ENCODE measurements at places on chromosomes 7 and 10.
A peak's percentile ranks its signal among the peaks of the same experiment; 100 is the strongest.

GRCh38 chr10:48667960-48668590, 16.6 kb upstream of the WDFY4 start:
- no peak for DNase-seq

GRCh38 chr7:112638675-112639400, 151.4 kb downstream of the TMEM168 start:
- no peak for DNase-seq

GRCh38 chr10:87966459-87966858, 103.0 kb downstream of the PTEN start:
- no peak for DNase-seq

DNA sequence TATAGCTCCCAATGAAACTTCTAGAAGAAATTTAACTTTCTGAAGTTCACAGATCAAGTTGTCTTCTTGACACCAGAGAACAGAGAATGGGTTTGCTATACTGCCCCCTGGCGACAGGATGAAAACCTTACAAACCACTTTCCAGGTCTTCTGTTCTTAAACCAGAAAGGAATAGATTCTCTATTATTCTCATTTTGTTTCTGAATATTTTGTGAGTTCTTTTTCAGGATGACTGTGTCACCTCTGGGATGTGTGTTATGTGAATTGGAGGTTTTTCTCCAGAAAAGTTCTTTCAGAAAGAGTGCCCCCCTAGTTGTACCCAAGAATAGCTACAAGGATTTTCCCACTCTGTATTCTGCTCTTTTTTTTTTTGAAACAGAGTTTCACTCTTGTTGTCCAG, 6.3 kb downstream of the IFT22 start:
- DNase-seq, result no peak

DNA sequence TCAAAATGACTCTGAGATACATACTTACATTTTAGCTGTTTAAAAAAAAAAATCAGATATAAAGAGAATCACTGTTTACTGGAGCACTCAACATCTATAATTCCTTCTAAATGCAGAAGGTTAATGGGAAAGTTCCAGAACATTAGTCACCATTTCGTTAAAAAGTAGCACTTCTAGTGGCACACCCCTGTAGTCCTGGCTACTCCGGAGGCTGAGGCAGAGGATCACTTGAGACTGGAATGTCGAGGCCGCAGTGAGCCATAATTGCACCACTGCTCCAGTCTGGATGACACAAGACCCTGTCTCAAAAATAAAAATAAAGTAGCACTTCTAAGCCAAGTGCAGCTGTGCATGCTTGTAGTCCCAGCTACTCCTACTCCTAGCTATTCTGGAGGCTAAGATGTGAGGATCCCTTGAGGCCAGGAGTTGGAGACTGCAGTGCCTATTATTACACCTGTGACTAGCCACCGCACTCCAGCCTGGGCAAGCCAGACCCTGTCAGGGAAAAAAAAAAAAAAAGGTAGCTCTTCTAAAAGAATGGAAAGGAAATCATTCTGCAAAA, 2.2 kb downstream of the FGFBP3 start:
- DNase-seq, result no peak

- no peak for DNase-seq
These were observed at the start of gene NPY for GRCh38 chr7:24283897-24284698. Gene NPY (plus strand): TSS chr7:24284190. CDS start chr7:24285241, 1,051 bp downstream.

- peak; percentile 57 for DNase-seq
These were observed 16.6 kb downstream of the WDFY4 start for GRCh38 chr10:48701139-48701901.

GRCh38 chr7:82605247-82605864, 161.8 kb upstream of the CACNA2D1 start:
- DNase-seq, result peak; percentile 48

DNA sequence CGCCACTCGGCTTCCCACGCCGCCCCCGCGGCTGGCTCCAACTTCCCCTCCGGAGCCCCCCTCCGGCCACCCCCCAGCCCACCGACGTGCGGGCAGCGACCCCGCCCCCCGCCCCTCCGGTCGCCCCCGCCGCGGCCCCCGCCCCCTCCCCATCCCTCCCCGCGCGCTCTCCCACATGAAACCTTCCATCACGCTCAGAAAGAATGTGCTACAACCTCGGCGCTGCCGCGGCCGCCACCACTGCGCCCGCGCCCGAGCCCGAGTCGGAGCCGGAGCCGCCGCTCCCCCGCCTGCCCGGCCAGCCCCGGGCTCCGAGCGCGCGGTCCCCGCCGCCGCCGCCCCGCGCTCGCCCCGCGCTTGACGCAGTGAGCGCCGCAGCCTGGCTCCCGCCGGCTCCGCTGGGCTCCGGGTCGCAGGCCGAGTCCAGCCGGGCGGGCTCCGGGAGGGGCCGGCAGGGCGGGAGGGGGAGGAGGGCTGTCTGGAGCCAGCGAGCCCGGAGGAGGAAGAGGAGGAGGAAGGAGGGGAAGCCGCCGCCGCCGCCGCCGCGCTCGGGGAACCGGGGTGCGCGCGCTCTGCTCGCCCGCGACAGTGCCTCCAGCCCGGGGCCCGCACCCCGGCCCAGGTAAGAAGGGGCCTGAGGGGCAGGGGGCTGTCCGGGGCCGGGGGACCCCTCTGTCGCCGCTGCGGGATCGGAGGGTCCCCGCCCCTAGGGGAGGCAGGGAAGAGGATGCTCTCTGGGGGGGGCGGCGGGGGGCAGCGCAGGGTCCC, 4.3 kb upstream of the ELFN1 start:
- DNase-seq, result no peak

GRCh38 chr7:65371468-65371867, 2.2 kb upstream of the ZNF92 start:
- DNase-seq, result no peak

- no peak for DNase-seq
These were observed 75.9 kb downstream of the MDFIC start for GRCh38 chr7:114997487-114998404.

- no peak for DNase-seq
These were observed 81.6 kb downstream of the PRKAG2 start for GRCh38 chr7:151795168-151795811.

DNA sequence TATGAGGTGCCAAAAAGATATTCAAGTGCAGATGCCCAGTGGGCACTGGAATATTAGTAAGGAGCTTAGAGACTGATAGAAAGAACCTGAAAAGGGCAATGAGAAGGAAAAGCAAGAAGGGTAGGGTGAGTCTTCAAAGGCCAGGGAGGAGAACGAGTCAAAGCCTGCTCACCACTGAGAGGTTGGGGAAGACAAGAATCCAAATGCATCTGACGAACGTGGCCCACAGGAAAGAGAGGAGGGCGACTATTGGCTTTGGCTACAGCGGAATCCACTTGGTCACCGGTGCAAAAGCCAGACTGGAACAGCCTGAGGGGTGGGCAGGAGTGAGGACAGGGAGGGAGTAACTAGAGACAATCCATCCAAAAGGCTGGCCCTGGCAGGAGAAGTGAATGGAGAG, 216.7 kb upstream of the KLF14 start:
- no peak for DNase-seq

- no peak for DNase-seq
These were observed 30.1 kb downstream of the C10orf90 start for GRCh38 chr10:126640401-126640800.

- no peak for DNase-seq
These were observed 485.3 kb upstream of the GALNT17 start for GRCh38 chr7:70646536-70647248.

DNA sequence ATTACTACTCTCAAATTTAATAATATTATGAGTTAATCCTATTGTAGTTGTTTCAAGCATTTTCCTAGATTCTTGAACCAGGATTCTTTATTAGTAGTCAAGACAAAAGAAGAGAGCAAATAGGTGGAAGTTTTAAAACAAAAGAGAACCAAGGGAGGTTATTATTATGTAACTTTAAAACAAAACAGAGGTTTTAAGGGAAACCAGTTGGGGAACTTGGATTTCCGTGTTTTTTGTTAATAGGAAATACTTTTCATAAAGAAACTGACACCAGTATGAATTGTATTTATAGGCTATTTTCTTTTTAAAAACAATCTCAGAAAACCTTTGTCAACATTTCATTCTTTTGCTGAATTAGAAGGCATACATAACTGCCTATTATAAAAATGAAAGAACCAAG, 183.9 kb downstream of the WNT2 start:
- no peak for DNase-seq

- no peak for DNase-seq
These were observed 113.9 kb downstream of the CYTH3 start for GRCh38 chr7:6158424-6159096.

DNA sequence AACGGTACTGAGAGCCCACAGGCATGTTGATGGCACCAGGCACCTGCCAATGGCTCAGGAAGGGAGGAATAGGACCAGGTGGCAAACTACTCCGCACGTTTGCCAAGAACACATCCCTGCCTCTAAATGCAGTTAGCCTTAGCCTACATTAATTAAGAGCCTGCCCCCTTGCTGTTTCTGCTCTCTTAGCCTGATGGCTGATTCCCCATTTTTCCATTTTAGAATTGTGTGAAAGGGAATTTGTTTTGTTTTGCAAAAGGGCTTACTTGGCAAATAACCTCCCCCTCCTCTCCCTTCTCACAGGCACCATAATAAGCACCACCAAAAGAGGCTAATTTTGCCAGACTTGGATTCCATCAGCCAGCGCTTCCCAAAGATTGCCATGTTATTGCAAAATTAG, 1203.2 kb downstream of the SORCS3 start:
- DNase-seq, result no peak

- DNase-seq, result no peak
These were observed 5.3 kb downstream of the CLDN15 start for GRCh38 chr7:101232141-101232850.

DNA sequence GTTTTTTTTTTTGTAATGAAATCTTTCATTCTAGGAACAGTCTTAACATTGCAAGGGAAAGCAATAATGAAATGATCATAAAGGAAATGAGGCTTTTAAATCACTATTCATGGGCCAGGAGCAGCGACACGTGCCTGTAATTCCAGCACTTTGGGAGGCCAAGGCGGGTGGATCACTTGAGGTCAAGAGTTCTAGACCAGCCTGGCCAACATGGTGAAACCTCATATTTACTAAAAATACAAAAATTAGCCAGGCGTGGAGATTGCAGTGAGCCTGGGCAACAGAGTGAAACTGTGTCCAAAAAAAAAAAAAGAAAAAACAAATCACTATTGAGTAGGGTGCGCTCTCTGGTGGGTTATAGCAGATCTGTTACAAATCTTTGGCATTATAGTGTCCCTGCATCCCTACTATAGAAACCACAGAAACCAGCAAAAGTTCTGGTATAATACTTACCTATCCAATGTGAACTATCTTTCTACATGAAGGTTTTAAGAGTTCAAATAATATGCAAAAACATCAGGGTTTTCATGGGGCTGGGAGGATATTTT, 72.1 kb downstream of the GLI3 start:
- DNase-seq, result no peak

- no peak for DNase-seq
These were observed 119.7 kb upstream of the KLF14 start for GRCh38 chr7:130853503-130854279.

DNA sequence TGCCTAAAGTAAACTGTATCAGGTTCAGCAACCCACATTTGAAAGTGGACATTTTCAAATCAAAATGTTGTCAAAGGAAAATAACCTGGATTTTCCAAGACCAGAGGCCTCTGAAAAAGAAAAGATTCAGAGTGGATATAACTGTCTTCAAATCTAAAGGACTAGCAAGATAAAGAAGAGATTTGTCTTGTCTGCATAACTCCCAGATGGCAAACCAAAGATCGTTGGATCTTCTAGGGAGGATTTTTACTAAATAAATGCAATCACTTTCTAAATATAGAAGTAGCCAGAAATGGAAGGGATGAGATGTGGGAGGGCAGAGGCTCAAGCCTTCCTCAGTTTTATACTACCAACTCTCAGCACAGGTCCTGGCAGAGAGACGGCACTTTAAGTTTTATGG, 39.0 kb downstream of the CABCOCO1 start:
- no peak for DNase-seq

DNA sequence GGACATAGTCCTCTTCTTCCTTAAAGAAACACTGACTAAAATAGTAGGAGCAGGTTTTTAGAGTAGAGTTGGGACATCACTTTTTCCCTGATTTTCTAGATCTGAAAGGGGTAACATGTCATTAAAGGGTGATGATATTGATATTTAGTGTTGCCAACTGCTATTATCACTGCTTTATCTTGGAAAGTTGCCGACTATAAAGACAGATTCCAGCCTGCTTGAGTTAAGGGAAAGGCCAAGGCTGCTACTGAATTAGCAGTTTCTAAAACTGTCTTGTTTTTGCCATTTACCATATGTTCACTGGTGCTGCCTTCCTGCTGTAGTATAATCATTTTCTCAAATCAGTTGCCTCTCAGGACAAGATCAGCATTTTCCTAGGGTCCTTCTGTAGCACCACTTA, 29.7 kb downstream of the AP3M1 start:
- no peak for DNase-seq

DNA sequence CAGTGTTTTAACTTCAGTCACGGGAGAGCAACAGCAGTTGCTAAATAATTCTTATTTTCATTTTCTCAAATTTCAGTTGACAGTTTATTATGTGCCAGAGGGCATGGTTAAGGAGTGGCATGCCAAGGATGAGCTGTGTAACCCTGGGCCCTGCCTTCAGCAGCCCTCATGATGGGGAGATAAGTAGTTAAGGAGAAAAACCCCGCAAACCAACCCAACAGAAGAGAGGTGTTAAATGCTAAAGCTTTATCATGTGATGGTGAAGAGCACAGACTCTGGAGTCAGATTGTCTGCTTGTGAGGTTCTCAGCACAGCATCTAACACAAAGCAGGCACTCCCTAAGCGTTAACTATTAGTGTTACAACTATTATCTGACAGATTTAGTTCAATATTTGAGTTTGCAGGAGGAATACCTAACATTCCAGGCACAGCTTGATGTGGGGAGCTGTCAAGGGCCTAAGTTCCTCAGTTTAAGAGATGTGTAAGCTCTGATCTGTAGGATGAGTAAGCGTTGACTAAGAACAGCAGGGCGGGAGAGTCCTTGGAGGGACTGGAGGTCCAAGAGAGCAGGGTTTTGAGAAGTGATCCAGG, 29.6 kb downstream of the STAM start:
- no peak for DNase-seq

DNA sequence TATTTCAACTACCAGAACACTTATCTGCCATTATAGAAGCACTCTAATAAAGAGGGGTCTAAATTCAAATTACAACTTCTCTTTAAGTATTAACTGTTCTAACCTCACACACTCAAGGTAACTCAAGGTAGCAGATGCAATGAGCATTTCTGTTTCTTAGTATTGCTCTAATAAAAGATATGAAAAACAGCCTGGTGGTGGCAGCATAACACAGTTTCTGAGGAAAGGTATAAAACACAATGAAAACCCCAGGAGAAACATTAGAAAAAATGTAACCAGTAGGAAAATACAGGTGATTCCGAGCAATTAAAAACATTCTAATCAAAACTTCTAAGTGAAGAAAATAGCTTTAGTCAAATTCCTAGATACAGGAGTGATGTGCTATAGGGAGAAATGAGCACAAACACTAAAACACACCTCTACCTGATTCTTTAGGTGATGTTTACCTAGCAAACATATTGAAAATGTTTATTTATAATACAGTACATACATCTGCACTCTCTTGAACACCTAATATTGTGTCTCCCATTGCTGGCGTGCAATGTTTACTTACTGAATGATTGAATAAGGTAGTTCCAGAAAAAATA, 3.5 kb downstream of the MKRN1 start:
- DNase-seq, result peak; percentile 4

GRCh38 chr7:108570146-108570755, 577 bp downstream of the DNAJB9 start:
- peak; percentile 39 for DNase-seq

All from GF-D8 (cell line).